ENCODE measurements at places on chromosomes 5 and 9.
A peak's percentile ranks its signal among the peaks of the same experiment; 100 is the strongest.

DNA sequence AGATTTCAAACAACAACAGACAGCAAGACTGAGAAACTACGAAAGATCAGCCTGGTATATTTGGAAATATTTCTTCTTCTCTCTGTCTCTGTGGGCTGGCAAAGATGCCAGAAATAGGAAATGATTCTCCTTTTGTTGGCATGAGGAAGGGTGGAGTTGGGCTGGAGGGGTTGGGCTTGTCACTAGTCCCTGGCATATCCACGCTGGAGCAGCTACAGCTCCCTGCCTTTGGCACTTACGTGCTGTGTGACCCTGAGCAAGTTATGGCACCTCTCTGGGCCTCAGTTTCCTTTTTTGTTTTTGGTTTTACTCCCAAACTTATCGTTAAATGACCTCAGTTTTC is 354 bp upstream of the KCNMB1 start:
- DNase-seq: no peak

DNA sequence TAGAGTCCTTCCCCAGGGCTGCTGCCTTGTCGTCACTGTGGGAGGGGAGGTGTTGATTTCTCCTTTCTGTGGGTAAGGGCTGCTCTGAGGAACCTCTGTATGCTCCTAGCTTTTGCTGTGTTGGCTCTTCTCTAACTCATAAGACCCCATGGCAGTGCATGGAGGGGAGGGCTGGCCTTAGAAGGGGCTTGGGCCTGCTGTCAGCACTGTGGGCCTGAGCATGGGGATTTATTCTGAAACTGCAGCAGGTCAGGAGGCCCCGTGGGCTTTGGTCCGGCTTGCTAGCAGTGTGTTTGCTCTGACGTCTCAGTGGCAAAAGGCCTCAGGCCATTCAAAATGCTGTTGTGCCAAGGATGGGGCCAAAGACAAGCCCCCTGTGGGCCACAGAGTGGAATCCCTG is 6.8 kb downstream of the FGF18 start:
- DNase-seq: no peak

DNA sequence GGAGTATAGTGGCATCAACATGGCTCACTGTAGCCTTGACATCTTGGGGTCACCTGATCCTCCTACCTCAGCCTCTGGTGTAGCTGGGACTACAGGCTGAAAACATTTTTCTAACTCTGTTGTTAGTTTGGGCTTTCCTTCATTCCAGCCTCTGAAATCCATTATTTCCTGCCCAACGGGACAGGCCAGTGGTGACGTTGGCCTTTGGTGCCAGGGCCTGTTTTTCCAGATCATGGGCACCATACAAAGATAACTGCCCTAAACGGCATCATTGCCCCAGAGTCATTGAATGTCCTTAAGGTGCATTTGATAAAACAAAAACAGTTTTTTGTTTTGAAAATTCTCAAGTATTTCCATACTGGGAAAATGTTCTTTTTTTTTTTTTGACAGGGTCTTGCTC is 32.1 kb downstream of the PIK3R1 start:
- no peak for DNase-seq

DNA sequence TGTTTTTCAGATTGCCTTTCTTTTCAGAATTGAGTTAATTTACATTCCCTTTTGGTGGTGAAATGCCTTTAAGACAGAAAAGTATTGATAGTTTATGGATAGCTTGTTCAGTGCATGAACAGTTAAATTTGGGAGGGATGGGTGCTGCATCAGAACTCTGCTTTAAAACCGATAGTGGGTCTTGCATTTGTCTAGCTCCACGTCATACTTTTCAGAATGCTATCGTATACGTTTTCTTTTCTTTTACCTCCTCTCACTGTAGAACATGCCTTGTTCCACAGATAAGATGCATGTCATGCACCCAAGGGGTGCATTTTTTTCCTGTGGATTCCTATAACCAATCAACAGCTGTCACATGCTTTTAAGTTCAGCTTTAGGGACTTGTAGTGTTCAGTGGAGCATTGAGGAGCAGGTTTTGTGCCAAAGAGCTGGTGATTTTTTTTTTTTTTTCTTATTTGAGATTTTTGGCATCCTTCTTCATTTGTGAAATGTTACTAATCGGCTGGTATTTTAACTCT is 2.3 kb downstream of the SLC44A1 start:
- DNase-seq: no peak

DNA sequence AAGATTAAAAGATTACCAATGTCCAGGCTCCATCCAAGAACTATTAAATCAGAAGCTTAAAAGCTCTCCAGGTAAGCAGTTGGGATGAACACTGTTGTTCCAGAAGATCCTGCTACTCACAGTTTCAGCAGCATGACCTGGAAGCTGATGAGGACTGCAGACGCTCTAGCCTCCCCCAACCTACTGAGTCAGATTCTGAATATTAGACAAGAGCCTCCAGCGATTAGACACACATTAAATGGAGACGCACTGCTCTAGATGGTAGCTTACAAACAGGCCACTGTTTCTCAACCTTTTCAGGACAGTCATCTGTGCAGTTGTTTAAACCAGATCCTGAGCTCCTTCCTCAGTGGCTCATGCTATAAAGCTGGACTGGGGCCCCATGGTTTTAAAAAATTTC is 54.3 kb downstream of the MTMR12 start:
- peak; percentile 31 for DNase-seq

DNA sequence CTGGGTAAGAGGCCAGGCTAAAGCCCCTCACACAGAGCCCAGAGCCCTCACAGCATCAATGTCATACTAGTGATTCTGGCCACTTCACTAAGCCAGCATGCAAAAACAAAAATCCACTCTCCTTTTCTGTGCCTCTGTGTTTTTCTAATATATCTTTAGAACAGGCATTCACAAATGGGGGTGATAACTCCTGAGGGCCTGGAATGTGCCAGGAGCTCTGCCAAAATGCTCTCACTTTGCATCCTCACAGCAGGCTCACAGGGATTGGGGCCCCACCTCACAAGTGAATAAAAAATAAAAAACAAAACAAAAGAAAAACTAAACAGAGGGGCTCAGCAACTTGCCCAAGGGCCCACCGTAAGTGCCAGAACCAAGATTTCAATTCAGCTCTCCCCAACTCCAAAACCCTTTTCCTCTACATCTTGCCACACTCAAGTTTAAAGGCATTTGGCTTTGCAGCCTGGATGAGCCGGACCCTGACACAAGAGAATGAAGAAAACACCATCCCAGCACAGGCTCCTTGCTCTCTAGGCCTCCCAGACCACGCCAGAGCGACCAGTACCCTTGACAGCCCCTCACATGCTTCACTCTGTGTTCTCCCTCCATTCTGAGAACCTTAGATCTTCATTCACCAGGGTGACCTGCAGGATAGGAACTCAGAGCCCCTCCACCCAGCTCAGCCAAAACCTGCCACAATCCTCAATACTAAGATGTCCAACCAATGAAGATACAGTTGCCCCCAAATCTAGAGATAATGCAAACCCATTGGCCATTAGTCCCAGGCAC is 51.3 kb downstream of the SAXO1 start:
- DNase-seq: no peak

GRCh38 chr5:103291606-103292005 is 33.0 kb downstream of the MACIR start:
- no peak for DNase-seq

- no peak for DNase-seq
Measured at GRCh38 chr5:72145348-72145747, 38.1 kb downstream of the MAP1B start.

- no peak for DNase-seq
Measured at GRCh38 chr9:93132946-93133680, 938 bp downstream of the NINJ1 start.

DNA sequence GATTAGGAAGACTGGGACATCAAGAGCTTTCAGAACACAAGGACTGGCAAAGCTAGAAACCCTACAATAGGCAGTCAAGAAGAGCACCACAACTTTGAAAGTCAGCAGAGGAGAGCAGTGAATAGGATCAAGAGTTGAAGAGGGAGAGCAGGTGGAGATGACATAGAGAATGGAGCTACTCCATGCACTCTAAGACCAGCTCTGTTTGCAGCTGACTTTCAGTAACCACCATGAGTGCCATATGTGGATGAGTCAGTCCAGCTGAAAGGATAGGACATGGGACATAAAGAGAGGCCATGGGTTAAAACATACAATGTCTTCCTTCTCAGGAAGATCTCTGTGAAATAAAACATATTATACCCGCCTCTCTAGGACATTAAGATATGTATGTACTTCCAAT is 289.1 kb upstream of the KLF4 start:
- DNase-seq: no peak

- no peak for DNase-seq
Measured at GRCh38 chr9:125146247-125146646, 2.9 kb upstream of the SCAI start.

- no peak for DNase-seq
Measured at GRCh38 chr5:150438873-150439546, 10.5 kb downstream of the RPS14 start.

DNA sequence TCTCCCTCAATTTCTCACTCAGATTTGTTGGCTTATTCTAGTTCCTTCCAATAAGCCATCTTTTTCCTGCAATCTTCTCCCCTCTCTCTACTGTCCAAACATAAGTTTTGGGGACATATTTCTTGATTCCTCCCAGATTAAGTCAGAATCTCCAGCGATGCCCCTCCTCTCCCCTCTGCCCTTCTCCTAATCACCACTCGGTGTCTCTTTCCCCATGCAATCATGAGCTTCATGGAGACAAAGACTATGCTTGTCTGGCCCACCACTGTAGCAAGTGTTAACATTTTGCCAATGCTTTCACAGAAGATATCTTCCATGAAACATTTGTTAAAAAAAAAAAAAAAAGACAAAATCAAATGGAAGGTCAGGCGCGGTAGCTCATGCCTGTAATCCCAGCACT is 42.4 kb downstream of the PDE6A start:
- no peak for DNase-seq
